ENCODE measurements at places on chromosomes 4 and X.
A peak's percentile ranks its signal among the peaks of the same experiment; 100 is the strongest.

DNA sequence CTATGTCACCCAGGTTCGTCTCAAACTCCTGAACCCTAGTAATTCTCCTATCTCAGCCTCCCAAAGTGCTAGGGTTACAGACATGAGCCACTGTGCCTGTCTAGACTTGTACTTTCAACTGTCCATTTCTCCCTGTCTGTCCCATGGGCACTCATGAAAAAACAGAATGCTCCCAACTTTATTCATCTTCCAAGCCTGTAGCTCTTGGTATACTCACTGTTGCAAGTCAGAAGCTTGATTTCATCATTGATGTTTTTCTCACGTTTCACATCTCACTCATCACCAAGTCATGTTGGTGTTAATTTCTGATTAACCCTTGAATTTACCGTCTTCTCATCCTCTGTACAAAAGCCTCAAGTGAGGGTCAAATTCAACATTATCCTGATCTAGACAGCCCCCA, 7.3 kb upstream of the SRP72 start:
- DNase-seq = no peak
- no peaks in the 10 kb centered on the region for H3K27me3 ChIP-seq
- peaks cover 45% of the 10 kb centered on the region for H3K36me3 ChIP-seq
- H3K27ac ChIP-seq = no peak overlapping the region

- H3K27me3 ChIP-seq = no peaks in the 10 kb centered on the region
- no peak overlapping the region for H3K4me3 ChIP-seq
- no peaks in the 10 kb centered on the region for H3K36me3 ChIP-seq
- H3K4me1 ChIP-seq = no peaks in the 10 kb centered on the region
- no peak for DNase-seq
Observed at GRCh38 chr4:154183264-154183663, 308.3 kb downstream of the DCHS2 start.

DNA sequence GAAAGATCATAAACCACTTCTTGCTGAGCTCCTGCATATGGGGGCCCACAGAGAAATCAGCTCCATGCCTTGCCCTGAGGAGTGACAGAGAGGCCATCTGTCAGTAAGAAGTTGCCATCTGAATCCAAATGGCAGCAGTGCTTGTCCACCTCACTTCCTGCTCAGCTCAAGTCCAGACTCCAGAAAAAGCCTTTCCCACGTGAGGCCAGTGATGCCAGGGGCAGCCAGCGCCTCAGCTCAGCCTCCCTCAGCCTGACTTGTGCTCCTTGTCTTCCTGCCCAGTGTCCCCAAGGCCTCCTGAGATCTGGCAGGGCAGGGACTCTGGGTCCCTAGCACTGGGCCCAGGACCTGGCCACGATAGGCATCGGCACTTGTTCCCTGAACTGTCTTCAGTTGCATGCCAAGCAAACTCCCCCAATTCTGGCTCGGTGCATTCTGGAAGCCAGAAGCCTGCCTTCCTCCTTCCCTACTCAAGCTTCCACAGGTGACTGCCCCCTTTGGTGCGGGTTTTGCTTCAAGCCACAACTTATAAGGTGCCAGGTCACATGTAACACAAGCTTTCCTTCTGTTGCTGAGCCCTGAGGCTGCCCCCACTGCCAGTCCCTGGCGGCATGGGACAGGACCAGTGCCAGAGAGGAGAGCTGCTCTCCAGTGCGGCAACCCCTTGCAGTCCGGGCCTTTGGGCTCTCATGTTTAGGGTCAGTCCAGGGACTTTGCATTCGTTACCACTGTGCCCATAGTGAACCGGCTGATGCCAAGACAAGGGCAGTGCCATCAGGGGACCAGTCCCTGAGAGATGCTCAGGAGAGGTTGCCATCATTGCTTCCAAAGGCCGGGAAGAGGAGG, 2.2 kb downstream of the ZNF185 start:
- no peak overlapping the region for H3K4me3 ChIP-seq
- H3K36me3 ChIP-seq = no peaks in the 10 kb centered on the region
- peaks cover 24% of the 10 kb centered on the region for H3K27me3 ChIP-seq
- H3K27ac ChIP-seq = no peak overlapping the region
- H3K4me1 ChIP-seq = peaks cover 6% of the 10 kb centered on the region

DNA sequence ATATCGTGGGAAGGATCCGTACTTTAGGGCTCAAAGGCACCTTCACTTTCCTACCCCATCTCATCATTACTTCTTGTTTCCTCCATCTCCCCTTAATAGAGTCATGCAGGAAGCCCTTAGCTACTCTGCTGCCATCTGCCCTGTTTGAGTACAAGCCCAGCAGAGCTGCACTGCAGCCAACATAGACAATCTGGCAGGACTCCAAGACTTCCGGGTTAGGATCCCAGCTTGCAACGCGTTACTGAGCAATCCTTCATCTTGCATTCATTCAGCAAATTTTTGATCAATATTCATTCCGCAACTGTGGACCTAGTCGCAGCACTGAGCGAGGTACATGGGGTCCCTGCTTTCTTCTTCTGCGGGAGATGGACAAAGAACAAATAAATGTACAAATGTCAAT, 344.9 kb downstream of the BCOR start:
- peaks cover 5% of the 10 kb centered on the region for H3K4me1 ChIP-seq
- no peak for DNase-seq
- H3K36me3 ChIP-seq = no peaks in the 10 kb centered on the region
- no peak overlapping the region for H3K27ac ChIP-seq
- H3K27me3 ChIP-seq = no peaks in the 10 kb centered on the region

DNA sequence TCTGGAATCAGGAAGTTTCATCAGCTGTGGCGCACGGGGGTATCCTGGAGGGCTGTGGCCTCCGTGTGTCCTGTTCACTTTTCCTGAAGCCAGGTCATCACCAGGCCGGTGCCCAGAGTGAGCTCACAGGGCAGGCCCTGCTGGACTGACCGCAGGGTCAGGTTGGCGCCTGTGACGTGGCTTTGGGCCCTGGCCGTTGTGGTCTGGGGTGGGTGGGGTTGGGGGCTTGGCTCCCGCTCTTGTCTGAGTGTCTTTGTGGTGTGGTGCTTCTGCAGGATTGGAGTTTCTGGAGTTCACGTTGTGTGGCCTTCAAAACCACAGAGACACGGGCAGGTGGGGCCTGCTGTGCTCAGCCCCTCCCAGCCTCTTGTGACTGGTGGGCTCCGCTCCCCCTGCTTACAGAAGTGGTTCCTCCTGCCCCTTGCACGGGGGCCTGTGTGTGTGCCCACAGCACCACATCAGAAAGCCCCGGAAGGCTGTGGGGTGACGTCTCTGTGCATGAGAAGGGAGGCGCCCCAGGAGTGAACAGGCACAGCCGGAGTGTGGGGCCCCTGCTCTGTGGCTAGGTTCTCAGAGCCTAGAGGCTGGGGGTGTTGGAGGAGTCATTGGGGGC, 9.5 kb downstream of the RGS12 start:
- peaks cover 52% of the 10 kb centered on the region for H3K4me1 ChIP-seq
- H3K27me3 ChIP-seq = no peaks in the 10 kb centered on the region
- peak overlapping the region; percentile 43 for H3K4me3 ChIP-seq

GRCh38 chr4:52689096-52689495, 30.0 kb upstream of the USP46 start:
- H3K27me3 ChIP-seq = no peaks in the 10 kb centered on the region
- H3K27ac ChIP-seq = no peak overlapping the region
- no peak overlapping the region for H3K4me3 ChIP-seq
- H3K36me3 ChIP-seq = no peaks in the 10 kb centered on the region

DNA sequence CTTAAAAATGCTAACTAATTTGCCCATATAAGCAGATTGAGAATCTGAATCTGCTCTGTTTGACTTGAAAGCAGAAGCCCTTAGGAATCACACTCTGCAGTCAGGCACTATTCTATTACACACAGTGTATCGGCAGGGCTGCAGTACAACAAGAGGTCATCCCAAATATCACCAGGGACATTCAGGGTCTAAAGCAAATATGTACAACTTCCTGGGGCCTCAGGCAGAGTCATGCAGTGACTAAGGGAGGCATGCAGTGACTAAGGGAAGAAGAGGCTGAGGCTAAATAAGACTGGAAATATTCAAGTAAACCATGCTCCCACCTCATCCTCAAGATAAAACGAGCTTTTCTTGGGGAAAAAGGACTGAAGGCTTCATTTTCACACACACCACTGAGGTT, 20.9 kb downstream of the MAPK10 start:
- H3K27me3 ChIP-seq = no peaks in the 10 kb centered on the region
- no peaks in the 10 kb centered on the region for H3K36me3 ChIP-seq
- H3K27ac ChIP-seq = no peak overlapping the region

GRCh38 chrX:100973411-100973810, 3.9 kb downstream of the ARL13A start:
- no peaks in the 10 kb centered on the region for H3K27me3 ChIP-seq
- no peak for DNase-seq
- H3K4me1 ChIP-seq = no peaks in the 10 kb centered on the region
- no peak overlapping the region for H3K27ac ChIP-seq
- no peaks in the 10 kb centered on the region for H3K36me3 ChIP-seq

GRCh38 chr4:104064646-104065577, 345.1 kb upstream of the TACR3 start:
- H3K4me3 ChIP-seq = no peak overlapping the region
- H3K36me3 ChIP-seq = no peaks in the 10 kb centered on the region

Data from CD4-positive, alpha-beta T cell (primary cell).